Stimulated activated CD4-positive, alpha-beta T cell treated with anti-CD3 and anti-CD28 coated beads, Interleukin-2, amount 100 ng/mL, for 4 hours (primary cell): ENCODE measurements at places on chromosomes 6 and 20.

- no peak for DNase-seq
These were observed 803 bp downstream of the MICB start for GRCh38 chr6:31498748-31499147.

DNA sequence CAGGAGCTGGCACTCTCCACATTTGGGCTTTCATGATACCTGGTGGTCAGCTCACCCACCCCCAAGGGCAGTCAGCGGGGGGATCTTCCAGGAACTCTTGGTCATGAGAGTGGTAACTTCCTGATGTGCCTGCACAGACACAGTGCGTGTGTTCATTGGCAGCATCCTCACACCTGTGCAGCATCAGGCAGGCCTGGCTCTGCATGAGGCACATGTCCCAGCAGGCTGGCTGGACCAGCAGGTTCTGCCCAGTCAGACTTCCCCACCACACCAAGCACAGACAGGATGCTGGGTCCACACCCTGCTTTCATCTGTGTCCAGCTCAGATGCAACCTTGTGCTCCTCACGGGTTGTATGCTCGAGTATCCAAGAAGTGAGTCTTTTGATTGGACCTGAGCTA is 15.7 kb upstream of the UNC93A start:
- no peak for DNase-seq

- no peak for DNase-seq
These were observed 123.2 kb downstream of the DLL1 start for GRCh38 chr6:170167657-170168159.

DNA sequence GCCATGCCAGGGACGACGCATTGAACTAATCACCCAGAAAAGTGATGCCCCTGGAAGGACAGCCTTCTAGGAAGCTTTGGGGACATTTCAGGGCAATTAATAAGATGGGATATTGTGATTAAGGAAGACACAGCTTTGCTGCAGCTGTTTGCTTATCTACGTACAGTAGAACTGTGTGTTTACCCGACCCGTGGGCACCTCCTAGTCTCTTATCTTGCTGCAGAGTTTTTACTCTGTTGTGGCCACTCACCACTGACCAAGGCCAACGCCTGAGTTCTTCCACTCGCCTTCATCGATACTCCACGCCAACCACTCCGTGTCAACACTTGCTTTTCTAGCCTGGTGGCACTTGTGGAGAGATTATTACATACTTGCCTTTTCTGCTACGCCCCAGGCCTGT is 105.9 kb upstream of the MLN start:
- DNase-seq, result no peak

DNA sequence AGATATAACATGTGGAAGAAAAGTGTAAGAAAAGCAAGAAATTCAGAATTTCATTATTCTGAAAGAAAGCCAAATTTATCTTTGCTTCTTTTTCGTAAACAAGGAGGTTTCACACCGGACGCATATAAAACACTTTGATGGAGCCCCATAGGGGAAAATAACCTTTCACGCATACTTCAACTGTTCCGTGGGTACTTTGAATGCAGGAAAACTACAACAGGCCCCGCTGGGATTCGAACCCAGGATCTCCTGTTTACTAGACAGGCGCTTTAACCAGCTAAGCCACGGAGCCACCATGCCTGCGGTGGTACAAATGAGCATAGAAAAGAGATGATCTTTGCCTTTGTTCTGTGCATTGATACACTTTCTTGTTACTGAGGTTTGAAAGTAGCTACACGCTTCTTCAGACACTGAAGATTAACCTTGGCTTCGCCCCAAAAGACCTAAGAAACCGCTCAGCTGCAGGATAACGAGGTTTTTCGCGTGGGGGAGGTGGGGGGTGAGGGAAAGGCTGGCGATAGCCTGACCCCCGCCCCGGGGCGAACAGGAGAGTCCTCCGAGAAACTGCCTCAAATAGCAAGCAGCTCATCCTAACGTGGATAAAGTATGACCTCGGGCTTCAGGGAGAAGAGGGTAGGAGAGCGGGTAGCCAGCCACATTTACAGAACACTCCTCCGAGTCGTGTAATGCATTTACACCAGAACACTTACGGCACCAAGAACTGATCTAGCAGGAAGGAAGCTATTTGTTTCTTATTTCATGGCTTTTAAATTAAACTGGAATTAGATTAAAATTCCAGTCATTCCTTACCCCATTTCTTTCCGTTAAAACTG is 5.3 kb upstream of the HMGN4 start:
- peak; percentile 91 for DNase-seq

DNA sequence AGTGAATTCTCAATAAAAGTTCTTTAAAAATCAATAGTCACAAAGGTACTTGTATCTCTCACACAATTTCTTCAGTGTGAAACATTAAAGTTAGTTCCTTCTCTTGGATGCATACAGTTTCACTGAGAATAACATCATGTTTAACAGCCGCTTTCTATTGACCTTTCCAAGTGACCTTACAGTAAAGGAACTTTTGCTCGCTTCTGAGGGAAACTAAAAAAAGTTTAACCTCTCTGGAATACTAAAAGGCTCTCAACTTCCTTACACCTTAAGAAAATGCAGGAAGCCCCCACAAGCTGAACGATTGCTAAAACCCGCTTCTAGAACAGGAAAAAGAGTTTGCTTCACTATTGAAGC is 1.3 kb downstream of the RRAGD start:
- DNase-seq, result no peak

- peak; percentile 43 for DNase-seq
These were observed 12.5 kb downstream of the ITPR3 start for GRCh38 chr6:33633462-33634158.

DNA sequence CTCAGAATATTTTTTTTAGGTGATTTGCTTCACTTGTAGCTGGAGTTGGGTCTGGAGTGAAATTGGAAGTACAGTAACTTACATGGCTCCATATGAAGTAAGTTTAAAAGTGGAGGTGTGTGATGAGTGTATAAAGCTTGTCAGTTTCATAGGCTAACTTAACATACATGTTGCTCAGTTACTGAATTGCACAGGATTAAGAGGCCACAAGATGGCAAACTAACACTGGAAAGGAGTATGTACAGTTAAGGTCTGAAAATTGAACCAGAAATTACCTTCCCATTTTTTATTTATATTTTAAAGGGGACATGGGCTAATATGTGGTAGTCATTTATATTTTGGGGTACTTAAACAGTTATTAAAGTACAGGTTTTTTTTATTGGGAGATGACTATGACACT is 45.3 kb upstream of the SMIM8 start:
- no peak for DNase-seq

DNA sequence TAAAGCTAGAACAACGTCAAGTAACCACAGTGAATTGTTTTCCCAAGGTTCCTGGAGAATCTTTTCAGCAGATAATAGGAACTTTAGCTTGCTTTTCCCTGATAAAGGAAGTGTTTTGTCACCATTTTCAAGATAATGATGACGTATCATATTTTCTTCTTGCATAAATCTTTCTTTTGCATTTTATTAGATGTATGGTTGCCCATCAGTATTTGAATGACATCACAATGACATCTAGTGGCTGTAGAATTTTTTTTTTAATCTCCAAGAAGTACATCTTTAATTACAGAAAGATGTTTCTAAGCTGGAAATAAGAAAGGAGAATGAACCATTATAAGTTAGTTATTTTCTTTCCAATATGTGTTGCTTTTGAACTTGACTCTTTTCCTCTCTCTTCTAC is 83.0 kb downstream of the CENPW start:
- no peak for DNase-seq

DNA sequence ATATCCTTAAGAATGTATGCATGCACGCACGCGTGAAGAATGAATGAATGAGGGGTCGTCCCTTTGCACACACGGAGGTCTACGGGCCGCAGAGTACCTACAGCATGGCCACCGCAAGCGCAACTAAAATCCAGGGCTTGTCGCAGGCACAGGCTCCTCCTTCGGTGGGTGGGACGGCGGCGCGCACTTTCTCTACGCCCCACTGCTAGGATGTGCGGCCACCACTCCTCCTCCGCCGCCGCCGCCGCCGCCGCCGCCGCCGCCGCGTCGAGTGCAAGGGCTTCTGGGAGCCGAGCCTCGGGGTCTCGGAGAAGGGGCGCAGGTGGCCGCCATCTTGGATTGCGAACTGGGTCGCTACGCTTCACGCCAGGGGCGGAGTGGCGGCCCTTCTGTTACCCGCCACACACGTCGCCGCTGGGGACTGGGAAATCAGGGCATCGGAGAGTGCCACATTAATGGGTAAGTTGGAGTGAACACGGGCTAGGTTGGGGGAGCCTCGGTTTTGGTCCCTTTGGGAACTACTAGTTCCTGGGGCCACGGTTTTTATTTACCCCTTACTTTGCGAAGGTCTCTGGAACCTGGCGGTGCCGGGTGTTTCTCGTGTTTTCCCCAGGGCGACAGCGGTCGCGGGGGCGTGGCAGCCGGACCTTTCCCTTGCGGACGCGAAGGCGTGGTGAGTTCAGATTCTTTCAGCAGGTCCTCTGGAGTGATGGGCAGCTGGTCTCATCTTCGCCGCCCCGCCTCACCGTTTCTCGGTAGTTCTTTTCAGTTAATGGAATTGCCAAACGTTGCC is at the start of gene KPNA5:
Gene KPNA5 (plus strand): TSS at position 332 of the 793 bp plus-strand sequence. CDS start 124 bp downstream, at position 456.
- DNase-seq, result peak; percentile 87

DNA sequence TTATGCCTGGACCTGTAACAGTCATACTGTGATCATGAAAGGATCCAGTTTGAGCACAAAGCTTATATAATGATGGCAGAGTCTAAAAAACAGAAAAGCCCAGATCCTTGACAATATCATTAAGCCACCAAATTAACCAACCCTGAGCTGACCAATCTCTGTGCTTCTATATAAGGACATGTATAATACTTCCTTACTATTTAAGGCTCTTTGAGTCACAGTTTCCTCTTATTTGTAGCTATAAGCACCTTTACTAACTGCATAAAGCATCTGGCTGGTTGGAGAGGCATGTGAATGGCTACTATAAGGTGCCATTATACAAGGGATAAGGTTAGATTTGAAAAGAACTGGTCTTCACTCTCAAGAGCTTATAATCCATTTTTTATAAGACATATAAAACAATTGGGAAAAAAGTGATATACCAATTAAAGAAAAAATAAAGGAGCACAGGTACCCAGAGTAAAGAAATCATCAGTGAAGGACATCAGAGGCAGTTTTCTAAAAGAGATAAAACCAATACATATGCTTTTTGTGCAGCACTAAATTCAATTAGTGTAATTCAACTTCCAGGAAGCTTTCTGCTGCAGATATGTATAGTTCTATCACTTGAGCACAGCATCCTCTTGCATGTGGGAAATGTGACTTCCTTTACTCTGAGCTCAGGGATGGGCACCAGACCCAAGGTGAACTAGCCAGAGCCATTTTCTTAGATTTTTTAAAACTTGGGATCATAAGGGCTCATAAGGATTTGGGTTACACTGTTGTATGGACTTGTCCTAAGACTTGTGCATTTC is 121.0 kb downstream of the BTBD9 start:
- DNase-seq, result no peak

- DNase-seq, result no peak
These were observed 83.7 kb downstream of the YTHDF1 start for GRCh38 chr20:63132131-63132714.

- no peak for DNase-seq
These were observed 27.6 kb upstream of the LY86 start for GRCh38 chr6:6560909-6561308.

DNA sequence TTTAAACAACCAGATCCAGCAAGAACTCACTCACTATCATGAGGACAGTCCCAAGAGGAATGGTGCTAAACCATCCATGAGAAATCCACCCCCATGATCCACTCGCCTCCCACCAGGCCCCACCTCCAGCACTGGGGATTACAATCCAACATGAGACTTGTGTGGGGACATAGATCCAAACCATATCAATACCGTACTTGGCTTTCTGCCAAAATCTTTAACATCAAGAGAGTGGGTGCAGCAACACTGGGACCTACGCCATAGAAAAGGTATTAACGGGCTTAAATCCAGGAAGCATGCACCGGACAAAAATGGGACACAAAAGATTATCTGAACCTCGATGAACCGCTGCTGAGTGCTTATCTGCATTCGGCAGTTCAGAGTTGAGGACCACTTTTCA is 322.3 kb upstream of the ARID1B start:
- no peak for DNase-seq

DNA sequence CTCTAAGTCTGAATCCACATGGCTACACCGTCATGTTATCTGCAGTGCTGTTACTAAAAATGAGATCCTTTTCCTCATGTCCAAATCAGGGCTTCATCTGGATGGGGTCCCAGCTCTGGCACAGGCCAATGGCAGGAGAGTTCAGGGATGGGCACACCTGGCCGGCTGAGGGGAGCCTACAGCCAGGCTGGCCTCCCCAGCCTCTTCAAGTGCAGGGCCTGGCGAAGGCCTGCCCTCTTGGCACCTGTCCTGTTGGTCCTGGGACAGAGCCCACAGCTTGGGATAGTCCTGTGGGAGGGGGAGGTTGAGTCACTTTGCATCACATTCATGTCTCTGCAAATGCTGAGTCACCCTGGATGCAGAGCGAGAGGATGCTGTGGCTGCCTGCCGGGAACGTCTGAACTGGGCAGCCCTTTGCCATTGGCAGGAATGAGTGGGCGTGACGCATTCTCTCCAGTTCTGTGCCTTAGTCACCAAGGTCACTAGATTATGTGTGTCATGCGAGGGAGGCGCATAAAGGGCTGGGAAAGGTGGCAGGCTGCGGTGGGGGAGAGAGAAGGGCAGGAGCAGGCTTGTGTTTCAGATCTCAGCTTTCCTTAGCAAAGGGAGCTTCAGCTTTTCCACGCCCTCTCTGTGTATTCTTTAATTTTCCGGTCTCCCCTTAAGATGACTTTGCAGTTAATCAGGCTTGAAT is 223.2 kb upstream of the ECI2 start:
- DNase-seq, result no peak

DNA sequence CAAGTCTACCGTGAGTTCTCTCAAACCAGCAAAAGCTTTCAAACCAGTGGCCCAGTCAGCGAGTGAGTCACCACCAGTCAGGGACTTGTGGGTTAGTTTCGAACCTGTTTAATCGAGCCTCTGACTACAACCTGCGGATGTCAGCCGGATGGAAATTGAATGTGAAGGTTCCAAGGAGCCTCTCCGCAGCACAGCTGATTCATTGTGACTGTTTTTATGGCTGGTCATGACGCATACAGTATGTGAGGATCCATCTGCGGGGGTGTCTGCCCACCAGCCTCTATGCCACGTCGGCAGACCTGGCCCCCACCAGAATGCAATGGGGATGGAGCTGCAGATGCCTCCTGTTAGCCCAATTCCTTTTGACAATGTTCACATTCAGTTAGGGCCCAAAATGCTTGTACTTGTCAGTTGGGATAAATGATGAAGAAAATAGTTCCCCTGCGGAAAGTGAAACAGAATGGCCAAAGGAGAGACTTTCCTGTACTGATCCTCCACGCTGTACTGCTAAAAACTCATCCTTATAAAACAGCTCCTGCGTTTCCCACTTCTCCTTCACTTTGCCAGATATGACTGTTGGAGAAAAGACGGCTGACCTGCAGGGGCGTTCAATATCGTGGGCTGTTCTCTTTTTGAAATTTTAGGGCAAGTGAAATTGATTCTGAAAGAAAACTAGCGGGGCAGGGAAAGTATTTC is 206.6 kb downstream of the TFAP2B start:
- DNase-seq, result no peak

DNA sequence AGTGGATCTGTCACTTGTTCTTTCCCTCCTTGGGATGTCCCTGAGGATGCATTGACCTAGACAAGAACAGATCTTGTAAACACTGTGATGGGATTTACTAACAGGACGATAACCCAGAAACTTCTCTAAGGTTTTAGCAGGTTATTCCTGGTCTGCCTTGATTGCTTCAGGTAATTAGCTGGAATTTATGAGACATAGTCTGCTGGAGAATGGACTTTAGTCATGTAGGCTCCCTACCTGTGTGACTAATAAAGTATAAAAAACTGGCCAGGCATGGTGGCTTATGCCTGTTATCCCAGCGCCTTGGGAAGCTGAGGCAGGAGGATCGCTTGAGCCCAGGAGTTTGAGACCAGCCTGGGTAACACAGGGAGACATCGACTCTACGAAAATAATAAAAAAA is 96.1 kb downstream of the PAK5 start:
- no peak for DNase-seq

- no peak for DNase-seq
These were observed 62.5 kb downstream of the CNKSR3 start for GRCh38 chr6:154447954-154448353.
